ENCODE measurements at places on chromosomes 6 and 20.

GRCh38 chr6:107460083-107460631, 793 bp upstream of the PDSS2 start:
- DNase-seq: no peak

DNA sequence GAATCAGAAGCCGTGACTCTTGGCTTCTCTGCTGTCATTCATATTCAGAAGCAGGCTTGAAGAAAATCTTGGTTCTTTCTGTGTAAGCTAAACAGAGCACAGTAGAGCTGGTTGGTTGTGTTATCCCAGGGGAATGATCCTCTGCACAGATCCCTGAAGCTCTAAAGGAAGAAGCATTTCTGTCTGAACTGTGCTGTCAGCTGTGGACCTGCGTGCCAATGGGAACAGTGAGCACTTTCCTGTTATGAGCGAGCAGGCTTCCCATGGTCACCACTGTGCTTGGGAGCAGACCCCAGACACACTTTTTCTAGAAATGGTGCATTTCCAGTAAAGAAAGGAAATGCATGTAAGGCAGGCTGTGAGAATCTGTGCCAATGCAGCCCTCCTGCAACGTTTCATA, 490.2 kb downstream of the EPM2A start:
- DNase-seq: no peak

GRCh38 chr6:150692604-150693003, 92.9 kb downstream of the PLEKHG1 start:
- DNase-seq: no peak

GRCh38 chr6:41947581-41948220, 6.1 kb upstream of the CCND3 start:
- DNase-seq: no peak

DNA sequence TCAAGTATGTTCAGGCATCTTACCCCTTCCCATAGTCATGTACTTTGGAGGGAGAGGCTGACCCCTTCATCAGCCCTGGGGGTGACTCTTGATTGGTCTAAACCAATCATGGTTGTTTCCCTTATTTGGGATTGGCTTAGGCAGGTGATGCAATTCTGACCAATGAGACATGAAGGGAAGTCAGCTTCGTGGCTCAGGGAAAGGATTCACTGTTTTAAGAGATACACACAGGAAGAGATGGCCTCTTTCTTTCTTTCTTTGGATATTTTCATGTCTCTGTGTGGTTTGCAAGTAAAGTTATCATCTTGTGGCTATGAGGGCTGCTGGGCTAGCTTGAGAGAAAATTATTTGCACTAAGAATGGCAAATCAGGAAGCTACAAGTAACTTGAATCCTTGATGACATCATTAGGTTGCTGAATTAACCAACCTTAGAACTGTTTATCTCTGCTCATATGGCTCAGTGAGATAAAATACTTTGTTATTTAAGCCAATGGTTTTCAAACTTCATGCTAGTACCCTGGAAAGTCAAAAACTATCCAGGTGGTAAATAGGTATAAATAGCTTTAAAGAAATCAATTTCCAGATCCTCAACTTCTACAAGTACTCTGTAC, 144.2 kb upstream of the CENPW start:
- DNase-seq: no peak
